ENCODE measurements at places on chromosomes 13 and 19.

DNA sequence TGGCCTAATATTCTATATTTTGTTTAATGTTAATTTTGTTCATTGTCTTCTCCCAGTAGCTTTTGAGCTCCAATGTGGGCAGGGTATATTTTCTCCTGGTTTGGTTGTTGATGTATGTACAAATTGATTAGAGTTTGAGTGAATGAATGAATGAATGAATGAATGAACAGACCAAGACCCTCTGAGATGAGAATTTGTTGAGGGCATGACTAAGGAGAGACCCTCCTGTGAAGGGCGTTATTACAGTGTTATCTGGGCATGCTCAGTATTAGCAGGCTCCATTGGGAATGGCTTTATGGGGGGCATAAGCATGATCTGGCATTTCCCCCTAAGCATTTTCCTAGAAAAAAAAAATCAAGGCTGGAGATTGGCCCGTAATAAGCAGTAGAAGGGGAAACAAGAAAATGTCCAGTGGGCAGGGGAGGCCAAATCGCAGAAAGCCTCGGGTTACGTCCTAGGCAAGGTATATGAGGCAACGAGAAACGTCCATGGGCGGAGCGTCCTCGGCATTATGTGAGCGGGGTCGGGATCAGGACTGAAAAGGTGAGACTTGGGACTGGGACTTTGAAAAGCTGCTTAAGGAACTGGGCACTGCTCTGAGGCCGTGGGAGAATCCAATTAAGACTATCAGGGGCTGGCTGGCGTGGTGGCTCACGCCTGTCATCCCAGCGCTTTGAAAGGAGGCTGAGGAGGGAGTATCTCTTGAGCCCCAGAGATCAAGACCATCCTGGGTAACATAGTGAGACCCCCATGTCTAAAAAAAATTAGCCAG is 904 bp upstream of the ARHGAP33 start:
- DNase-seq: no peak

- no peak for DNase-seq
Measured at GRCh38 chr19:6576869-6577475, 14.0 kb downstream of the CD70 start.

DNA sequence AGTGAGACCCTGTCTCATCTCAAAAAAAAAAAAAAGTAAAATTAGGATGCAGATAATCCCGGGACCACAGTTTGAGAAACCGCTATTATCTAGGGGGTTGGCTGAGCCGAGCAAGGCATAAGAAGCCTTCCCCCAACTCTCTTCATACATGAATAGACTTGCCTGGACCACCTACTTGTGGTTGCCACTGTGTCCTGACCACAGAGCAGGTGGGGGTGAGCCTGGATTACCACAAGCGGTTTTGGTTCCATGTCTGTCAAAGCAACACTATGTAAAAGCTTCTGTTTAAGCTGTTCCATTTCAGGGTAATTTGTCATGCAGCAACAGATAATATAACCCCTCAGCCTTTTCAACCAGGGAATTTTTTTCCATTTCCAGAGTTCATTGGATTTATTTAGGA is 3.3 kb upstream of the NAPA start:
- DNase-seq: peak; percentile 35

GRCh38 chr13:33179463-33179862 is 106.1 kb downstream of the STARD13 start:
- no peak for DNase-seq

GRCh38 chr13:51328488-51328887 is 11.0 kb upstream of the SERPINE3 start:
- DNase-seq: no peak

DNA sequence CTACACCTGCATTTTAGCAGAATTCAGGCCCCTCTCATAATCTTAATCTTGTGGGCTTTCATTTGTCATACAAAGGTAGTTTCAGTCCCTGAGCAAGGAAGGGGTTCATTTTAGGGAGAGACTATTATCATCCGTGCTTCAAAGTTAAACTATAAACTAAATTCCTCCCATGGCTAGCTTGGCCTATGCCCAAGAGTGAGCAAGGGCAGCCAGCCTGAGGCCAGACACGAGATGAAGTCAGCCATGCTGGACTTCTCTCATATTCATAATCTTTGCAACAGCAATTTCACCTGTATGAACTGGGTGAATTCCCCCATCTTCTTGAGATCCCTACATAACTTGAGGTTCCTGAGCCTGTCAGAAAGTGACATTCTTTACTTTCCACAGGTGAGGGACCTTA is 13.0 kb downstream of the ERICH4 start:
- no peak for DNase-seq

DNA sequence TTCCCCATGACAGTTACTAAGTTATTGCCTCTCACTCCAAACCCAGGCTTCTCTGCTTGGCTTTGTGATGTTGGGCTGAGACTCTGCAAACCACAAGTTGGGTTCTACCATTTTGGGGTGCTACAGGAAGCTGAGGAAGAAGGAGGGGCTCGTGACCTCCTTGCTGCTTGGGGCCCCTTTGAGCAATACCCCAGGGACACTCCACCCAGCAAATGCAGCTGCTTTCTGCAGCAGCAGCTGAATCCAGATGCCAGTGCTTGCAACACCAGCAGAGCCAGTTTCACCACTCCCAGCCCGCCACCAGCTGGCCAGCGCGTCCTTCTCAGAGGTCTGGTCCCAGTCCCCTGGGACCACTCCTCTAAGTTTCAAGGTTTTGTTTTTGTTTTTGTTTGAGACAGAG is 22.0 kb upstream of the UBAC2 start:
- no peak for DNase-seq

DNA sequence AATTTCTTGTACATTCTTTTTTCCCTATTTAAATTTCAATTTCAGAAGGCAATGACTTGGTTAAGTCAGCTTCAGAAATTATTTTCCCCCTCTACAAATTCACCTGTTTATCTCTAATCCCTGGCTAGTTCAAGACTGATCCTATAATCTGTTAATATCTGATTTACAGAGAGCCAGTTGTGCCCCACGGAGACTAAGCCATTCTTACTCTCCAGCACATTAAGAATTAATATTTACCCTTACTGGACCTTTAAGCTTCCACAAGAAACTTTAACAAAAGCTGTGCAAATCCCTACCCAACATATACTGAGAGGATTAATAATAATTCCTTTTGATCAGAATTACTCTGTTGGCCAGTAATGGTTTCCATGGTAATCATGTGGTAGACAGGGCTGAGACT is 786.2 kb downstream of the PCDH9 start:
- no peak for DNase-seq

DNA sequence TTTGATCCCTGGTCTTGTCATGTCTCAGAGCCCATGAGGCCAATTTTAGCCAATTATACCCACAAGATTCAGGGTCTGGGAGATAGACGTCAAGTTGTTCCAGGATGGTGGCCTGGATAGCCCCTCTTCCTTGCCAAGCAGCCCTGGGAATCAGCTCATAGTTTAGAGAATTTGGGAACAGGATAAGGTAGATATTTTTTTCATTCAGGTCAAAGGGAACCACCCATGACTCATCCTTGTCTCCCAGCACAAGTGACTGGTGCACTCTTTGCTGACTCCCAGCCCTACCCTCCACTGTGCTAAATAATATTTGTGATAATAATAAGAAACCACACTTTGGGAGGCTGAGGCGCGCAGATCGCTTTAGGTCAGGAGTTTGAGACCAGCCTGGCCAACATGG is 17.1 kb upstream of the S1PR4 start:
- DNase-seq: no peak

DNA sequence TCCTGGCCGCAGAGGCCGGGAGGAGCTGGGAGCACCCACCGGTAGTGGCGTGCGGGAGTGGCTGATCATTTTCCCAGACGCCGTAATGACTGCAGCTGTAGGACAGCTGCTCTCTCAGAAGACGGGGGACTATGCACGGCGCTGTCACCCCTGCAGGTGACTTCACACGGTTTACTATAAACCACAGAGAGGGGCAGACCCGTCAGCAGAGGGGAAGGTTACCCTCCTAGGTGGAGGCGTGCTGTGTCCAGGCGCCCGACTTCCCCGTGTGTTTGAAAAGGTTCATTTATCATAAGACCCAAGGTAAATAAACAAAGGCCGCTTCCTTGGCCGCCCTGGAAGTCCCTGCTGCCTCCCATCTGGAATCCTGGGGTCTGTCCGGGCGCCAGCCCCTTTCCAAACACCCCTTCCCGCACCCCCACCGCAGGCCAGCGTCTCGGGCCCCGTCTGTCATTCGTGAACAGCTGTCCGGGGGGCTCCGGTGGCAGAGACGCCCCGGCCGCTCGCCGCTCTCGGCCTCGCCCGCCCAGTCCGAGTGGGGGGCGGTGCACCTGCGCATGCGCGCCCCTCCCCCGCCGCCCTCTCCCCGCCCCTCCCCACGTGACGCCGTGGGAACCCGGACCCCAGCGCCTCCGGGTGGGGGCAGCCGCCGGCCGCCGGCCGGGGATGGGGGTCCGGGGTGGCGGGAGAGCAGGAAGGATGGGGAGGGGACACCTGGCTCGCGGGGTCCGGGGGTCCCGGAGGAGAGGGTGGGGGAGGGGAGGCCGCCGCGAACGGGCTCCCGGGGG is 915 bp downstream of the SHC2 start:
- no peak for DNase-seq

- DNase-seq: no peak
Measured at GRCh38 chr13:20118268-20119140, 42.3 kb downstream of the GJA3 start.

GRCh38 chr13:21242236-21242635 is 65.8 kb downstream of the MRPL57 start:
- no peak for DNase-seq

DNA sequence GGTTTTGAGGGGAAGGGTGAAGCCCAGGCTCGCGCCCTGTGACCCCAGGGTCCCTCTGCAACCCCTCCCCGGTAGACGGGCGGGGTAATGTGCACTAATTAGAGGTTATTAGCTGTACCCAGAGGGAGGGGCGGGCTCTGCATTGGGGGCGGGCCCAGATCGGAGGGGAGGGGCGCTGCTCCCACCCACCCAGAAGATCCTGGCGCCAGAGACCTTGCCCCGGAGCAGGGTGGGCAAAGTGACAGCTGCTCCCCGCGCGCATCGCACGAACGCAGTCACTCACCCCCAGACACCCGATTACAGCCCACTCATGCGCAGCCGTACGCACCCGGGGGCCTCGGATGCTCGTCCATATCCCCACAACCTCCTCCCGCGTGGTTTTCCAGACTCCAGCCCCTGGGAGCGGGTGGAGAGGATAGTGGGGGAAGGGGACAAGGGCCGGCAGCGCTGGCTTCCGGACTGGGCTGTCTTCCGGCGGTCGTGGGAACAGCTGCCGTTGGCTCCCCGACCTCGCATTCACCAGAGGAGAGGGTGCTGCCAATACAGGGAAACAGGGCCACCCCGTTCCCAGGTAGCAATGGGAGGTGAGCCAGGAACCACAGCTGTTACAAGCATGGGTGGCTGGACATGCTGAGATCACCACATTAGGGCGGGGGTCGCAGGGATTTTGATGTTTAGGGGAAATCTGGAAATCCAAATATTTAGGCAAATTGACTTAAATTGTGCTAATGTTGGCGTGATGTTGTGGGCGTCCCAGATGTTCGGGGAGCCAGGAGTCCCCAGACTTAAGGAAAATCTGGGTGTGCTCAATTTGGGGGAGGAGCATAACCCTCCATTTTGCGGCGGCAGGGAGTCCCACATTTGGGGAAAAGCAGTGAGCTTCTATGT is 2.9 kb upstream of the HOOK2 start:
- DNase-seq: peak; percentile 32

GRCh38 chr19:53906211-53907192 is 2.6 kb upstream of the CACNG7 start:
- peak; percentile 62 for DNase-seq

DNA sequence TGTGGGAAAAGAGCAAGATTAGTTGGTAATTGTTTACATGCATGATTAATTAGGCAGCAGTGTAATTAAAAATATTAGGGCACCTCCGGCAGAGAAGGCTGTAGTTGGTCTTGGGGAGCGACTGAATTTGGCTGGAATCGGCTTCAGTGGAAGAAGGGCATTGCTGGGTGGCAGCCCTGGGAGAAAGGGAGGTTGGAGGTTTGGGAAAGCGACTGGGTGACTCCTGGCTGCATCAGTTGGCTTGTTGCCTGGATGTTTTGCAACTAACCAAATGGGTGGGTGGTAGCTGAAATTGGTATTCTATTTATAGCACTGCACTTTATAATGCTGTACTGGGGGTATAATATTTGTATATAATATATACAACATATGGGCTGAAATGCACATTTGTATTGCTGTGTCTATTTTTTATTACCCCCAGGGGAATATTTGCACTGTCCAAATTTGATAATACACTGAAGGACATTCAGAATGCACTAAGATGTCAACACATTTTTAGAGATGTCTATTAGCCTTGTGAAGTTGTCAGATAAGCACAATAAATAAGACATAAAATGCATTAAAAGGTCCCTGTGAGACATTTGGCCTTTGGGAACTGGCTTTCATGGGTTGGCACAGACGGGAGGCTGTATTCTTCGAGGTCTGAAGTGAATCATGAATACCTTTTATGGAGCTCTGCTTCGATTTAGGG is 1.7 kb downstream of the B3GLCT start:
- DNase-seq: no peak

- DNase-seq: no peak
Measured at GRCh38 chr13:113650275-113650674, 7.7 kb downstream of the ATP4B start.

DNA sequence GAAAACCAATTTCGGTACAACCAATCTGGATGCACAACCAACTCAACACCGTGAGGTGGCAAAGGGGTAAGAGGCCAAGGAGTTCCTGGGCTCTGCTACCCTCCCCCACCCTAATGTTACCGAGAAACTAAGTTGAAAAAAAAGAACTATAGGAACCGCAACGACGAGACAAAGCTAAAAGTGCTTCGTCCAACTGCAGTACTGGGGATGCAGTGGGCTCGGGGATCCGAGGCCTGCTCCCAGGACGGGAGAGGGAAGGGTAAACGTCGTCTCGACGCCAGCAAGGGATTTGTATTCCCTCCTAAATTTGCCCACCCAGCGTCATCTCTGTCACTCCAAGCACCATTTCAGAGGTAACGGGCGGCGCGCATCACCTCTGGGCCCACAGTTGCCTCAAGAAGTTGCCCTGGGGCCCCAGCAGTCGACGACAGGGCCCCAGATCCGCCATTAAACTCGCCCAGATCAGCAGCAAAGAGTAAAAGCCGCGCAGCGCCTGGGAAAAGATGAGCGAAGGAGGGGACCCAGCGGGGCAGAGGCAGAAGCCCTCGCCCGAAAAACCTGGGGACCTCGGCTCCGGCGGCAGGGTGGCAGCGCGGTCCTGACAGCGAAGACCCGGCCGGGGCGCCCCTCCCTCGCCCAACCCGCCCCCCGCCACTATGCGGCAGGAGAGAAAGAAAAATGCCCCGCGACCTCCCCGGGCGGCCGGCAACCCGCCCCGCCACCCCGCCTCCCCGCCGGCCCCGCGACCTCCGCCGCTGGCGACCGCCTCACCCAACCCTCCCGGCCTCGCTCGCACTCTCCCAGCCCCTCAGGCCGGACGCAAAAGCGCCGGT is 752 bp downstream of the ZMYM5 start:
- DNase-seq: peak; percentile 34

GRCh38 chr19:18386543-18387271 is 749 bp downstream of the GDF15 start:
- no peak for DNase-seq

DNA sequence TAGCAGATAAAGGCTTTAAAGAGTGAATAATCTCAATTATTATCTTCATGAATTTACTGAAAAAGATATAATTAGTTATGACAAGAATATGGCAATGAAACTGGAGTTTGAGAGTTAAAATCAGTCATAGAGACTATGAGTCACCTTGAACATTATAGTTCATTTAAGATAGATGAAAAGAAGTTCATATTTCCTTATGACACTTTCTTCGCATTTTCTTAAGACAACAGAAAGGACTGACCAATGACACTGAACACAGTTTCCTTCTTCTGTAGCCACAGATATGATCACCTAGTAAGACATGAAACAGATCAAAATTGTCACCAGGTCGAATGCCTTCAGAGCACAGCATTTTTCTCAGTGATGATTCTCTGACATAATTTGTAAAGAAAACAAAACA is 202.1 kb downstream of the KLF12 start:
- DNase-seq: no peak

- no peak for DNase-seq
Measured at GRCh38 chr19:54532528-54532927, 29.9 kb downstream of the LAIR2 start.

Measured in activated T-helper 1 cell treated with anti-CD3 and anti-CD28 coated beads, Interleukin-12 subunit alpha, Interleukin-12 subunit beta, Interleukin-2, Interleukin-4 antibody, amounts not matched to agents 30 ng/mL and 10 ng/mL and 1 ng/mL, durations not matched to agents 14 hours and 24 hours and 36 hours (primary cell).